Right atrium auricular region (tissue), 2 donors: ENCODE measurements at places on chromosomes 3 and 15. TPM values are rescaled to one million over a fixed set of nuclear protein-coding genes. Genes with fewer than 3 reads are reported as not detected.

DNA sequence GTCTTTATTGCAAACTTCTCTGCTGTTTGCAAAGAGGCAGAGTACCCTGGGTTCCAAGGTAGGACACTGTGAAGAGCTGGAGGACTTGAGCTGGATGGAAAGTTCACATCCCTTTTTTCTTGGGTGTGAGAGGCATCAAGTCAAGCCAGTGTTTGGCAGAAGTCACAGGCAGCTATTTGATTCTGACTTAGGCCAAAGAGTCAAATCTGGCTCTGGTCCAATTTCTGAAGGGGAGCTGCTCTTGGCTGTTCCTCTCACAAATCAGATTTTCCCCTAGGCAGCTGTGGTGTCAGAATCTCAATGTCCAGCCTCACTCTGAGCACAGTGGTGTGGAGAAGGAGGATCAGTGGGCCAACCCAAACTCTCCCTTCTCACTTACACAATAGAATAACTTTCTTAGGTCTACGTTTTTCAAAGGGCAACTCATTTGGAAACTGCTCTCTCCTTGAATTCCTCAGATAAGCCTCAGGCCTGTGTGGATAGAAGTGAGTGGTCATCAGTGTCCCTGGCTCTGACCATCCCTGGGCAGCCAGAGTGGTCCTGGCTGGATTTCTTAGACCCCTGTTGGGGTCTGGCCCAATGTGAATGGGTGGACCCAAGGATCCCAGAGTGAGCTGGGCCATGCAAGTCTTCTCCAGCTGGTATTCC is 18.2 kb upstream of the AMOTL2 start:
- DNase-seq, result peak; percentile 88

DNA sequence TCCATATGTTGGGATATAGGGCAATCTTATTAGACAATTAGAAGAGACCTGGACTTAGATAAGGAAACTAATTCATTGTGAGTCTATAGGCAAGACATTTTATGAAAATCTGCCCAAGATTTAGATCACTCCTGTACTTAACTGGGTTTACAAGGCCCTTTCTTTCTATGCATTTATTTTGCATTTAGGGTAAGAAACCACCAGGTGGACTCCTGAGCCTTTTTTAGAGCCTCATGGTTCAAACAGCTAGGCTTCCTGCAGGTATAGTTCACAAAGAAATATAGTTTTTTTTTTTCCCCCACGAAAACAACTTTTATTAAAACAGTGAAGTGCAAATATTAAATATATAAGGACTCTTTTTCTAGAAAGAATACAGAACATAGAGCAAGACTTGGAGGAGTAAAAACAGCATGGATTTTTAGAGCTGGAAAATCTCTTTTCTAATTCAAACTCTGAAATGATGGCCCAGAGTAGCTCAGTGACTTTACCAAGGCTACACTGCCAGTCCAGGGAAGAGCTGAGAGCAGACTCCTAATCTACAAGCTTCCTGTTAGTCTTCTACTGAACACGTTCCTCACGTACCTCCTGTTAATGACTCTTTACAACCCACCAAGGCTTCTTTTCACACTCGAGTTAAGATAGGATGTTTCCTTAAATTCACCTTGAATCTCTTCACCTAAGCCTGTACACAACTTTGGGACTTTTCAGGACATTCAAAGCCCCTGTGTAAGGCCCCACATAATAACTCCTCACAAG is 400.9 kb upstream of the ATP11B start:
- no peak for DNase-seq

DNA sequence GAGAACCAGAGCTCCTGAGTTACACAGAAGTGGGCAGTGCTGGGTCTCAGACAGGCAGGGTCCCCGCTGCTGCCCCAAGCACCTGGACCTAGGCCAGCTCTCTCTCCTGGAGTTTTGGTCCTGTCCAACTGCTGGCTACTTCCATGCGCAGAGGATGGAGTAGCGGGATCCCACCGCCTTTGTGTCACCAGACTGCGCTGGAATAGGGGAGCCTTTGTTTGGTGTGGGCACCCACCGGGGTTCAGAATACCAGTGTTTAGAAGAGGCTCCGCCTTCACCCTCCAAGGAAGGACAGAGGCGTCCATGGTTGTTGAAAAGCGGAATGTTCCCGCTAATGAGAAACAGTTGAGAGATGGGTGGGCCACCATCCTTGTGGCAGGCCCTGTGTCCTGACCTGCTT is 154.4 kb downstream of the DNAJB8 start:
- peak; percentile 21 for DNase-seq

- no peak for DNase-seq
These were observed 4.0 kb downstream of the GCSAM start for GRCh38 chr3:112128843-112129727.

DNA sequence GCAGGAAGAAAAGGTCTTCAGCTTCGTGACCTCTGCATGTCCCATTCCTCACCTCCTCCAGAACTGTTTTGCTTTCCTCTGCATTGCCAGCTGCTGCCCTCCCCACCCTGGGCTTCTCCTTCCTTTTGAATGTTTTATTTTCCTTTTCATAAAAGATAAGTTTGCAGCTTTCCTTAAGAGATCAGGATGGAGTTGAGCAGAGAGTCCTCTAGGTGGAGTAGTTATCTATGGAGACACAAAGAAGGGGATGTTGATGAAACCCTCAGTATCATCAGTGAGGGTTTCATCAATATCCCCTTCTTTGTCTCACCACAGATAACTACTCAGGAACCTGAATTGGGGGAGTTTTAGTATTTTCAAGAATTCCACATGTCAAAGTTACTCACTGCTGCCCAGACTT is 19.0 kb upstream of the SLC25A36 start:
- no peak for DNase-seq

GRCh38 chr3:104214937-104215336 is 1151.8 kb upstream of the ALCAM start:
- no peak for DNase-seq

GRCh38 chr15:31172606-31173005 is 71.1 kb upstream of the TRPM1 start:
- DNase-seq, result peak; percentile 49

- DNase-seq, result peak; percentile 79
These were observed 17.2 kb downstream of the TNFAIP8L3 start for GRCh38 chr15:51077221-51078153.

DNA sequence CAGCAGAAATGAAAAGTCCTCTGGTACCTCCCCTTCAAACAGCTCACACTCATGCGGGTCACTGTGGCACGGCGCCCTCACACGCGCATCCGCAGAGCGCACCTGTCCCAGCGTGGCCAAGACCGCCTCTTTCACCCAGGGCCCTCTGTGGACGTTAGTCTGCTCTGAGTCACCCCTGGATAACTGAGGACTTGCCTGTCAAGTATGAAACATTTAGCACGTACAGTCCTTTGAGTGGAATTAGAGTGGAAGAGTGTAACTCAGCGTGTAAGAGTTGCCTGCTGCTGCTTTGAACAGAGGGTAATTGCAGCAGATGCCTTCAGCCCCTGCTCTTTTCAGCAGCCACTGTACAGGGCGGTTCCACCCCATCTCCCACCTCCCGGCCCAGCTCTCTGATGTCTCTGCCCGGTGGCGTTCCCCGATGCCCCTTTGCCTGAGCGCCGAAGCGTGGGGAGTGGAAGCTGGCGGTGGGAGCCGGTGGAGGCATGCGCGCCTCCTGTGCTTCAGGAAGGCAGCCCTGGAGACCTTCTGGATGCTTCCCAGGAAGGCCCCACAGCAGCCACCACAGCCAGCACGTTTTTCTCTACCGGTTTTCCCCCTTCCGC is 23.0 kb downstream of the CPN2 start:
- no peak for DNase-seq

- DNase-seq, result no peak
These were observed 21.5 kb upstream of the MTHFS start for GRCh38 chr15:79918278-79918677.

DNA sequence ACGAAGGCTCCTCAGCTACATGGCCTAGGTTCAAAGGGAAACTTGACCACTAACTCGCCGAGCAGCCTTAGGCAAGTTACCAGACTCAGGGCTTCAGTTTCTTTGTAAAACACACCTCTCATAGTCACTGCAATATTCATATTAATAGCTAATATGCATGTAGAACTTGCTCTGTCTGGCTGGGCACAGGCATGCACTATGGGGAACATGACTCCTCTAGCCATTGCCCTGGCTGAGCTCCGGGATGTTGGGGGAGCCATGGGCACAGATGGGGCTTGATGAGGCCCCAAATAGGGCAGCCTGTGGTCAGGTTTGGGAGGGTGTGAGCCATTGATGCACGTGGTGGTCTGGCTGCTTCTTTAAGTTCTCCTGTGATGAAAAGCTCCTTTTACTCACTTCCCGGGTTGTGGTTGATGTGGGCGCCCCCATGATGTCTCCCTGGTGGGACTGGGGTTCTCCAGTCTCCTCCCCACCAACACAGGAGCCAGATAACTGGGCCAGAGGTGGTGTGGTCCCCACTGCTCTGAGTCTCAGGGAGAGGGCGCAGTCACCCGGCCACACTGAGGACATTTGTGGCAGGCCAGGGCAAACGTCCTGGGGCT is 29.4 kb upstream of the DUSP7 start:
- no peak for DNase-seq

- no peak for DNase-seq
These were observed 25.5 kb downstream of the TMEM41A start for GRCh38 chr3:185473290-185473815.

DNA sequence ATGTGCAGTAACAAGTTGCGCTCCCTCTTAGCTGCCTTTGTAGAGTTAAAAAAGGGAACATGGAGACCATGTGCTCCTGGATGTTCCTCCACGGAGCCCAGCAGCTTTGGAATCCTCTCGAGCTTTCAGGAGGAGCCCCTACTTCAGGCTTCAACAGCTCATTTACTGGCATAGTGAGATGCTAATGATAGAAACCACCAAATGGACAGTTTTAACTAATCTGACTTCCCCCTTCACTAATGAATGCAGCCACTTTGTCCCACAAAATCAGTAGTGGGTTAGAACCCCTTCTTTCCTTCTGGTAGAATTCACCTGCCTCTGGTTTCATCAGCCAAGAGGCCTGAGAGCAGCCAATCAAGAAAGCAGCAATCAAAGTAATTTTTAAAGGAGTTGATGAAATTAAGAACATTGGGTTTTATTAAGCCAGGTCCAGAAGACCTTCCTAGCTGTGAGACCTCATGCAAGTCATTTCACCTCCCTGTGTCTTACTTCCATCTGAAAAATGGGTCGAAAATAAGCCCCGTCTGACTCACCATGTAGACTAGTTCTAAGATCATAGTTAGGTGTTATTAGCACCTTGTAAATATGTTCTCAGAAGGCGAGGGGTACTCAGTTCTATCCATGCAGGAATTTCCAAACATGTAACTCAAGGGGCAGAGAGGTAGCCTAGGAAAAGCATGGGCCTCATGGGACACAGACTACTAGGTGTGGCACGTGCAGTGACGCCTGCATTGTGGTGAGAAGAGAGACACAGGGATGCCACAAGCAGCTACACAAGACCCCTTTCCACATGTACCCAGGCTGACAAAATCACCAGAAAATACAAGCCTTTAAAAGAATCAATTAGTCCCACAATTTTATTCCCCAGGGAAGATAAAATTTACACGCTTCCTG is 179.7 kb upstream of the LPP start:
- DNase-seq, result no peak

CLRN1 gene
- total RNA-seq, result not detected

FAM107A gene
- total RNA-seq, result 80.7 TPM

PPM1L gene
- total RNA-seq, result 47.4 TPM

ERICH6 gene
- total RNA-seq, result not detected

LRRK1 gene
- 1.9 TPM for total RNA-seq

SAMMSON gene
- total RNA-seq, result not detected

C3orf85 gene
- total RNA-seq, result not detected
